T-helper 17 cell (primary cell): ENCODE measurements at places on chromosomes 3 and 15.

DNA sequence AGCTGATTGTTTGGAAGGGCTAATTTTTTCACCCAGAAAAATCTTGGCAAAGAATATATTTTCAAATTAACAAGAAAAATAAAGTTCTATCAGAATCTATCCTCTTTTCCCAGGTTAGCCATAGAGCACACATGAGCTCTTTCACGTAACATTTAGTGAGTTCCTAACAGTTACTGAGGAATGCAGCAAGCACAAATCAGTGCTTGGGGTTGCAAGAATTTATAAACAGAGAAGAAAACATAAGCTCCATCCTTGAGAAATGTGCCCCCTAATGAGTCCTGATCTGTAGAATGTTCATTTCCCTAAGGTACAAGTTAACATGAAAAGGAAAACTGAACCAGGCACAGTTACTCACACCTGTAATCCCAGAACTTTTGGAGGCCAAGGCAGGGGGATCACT, 13.9 kb downstream of the EOGT start:
- no peak for DNase-seq

DNA sequence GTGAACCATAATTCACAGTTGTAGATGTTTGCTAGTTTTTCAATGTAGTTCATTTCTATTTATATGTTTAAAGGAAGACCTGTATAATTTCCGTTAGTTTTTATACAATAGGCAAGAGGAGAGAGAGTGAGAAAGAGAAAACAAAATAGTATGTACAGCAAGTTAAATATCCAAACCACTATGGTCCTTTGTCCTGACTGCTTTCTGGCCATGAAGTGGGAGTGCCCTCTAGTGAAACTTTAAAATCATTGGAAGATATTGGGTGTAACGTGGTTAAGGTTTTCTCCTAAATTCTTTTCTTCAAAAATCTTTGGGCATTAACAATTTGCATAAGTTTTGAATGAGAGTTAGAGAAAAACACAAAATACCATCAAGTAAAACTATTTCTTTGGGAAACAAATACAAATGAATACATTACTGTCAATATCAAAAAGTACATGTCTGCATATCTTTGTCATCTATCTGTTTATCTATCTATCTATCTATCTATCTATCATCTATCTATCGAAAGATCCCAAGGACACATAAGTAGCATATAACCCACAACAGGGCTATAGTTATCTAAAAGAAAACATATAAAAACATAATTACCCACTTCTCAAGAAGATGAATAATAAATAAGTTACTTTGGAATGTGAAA, 534.6 kb upstream of the ATP11B start:
- no peak for DNase-seq

- no peak for DNase-seq
These were observed 5.5 kb downstream of the CD47 start for GRCh38 chr3:108085370-108085769.

GRCh38 chr3:169750665-169751064, 14.2 kb downstream of the TERC start:
- no peak for DNase-seq

GRCh38 chr3:58055314-58055713, 47.1 kb downstream of the FLNB start:
- no peak for DNase-seq

- no peak for DNase-seq
These were observed 835.0 kb downstream of the TBL1XR1 start for GRCh38 chr3:176362191-176362731.

DNA sequence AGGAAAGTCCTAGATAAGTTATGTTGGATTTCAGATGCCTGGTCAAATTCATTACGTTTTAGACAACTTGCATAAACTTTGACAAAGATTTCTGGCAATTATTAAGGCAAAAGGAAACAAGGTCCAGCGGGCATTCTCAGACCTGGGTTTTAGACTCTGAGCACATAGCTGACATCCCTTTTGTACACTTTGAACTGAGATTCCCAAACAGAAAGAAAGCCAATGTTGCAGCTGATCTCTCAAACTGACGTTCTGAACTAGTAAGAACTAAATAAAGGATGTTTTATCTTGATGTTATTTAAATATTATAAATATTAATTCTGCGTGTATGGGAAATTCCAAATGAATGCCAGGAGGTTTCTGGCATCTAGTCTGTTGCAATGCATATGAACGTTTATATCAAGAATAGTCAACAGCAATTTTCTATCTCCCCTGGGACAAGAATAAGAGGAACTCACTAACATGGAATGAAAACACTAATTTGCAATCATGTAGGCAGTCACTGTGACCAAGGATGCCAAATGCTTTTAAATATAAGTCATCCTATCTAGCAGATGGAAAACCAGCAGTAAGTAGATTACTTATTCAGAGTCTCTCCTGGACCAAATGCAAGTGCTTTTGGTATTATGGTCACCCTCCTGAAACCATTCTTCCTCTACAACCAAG, 202.1 kb downstream of the GREM1 start:
- DNase-seq = no peak

GRCh38 chr3:118772547-118773011, 262.1 kb downstream of the IGSF11 start:
- DNase-seq = no peak

DNA sequence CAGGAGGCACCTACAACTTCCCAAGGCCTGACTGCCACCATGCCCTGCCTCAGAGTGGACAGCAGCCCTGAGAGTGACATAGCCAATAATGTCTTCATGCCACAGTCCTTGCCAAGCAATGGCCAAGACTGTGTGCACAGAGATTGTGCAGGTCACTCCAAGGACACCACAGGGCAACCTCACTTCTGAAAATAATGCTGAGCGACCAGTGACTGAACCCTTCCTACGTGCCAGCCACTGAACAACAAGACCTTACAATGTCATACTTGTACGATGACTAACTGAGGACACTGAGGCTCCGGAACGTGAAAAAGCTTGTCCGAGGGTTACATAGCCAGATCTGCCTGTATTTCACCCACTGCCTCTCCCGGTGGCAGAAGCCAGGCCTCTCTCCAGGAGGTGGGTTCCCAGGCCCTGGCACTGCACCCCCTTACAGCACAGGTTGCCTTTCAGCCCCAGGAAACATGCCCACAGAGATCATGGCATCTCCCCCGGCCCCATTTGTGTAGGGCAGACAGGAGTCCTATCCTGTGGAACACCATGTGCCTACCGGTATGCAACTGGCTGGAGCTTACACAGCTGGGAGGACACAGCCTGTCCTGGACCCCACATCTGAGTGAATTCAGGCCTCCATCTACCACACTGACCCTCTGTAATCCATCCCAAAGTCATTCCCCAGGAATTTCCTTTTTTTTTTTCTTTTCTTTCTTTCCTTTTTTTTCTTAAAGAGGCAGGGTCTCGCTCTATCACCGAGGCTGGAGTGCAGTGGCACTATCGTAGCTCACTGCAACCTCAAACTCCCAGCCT, 72.3 kb downstream of the SLC12A8 start:
- no peak for DNase-seq

- no peak for DNase-seq
These were observed 8.1 kb downstream of the FAM131A start for GRCh38 chr3:184345317-184346144.

GRCh38 chr3:21587894-21588293, 163.1 kb downstream of the ZNF385D start:
- DNase-seq = no peak

DNA sequence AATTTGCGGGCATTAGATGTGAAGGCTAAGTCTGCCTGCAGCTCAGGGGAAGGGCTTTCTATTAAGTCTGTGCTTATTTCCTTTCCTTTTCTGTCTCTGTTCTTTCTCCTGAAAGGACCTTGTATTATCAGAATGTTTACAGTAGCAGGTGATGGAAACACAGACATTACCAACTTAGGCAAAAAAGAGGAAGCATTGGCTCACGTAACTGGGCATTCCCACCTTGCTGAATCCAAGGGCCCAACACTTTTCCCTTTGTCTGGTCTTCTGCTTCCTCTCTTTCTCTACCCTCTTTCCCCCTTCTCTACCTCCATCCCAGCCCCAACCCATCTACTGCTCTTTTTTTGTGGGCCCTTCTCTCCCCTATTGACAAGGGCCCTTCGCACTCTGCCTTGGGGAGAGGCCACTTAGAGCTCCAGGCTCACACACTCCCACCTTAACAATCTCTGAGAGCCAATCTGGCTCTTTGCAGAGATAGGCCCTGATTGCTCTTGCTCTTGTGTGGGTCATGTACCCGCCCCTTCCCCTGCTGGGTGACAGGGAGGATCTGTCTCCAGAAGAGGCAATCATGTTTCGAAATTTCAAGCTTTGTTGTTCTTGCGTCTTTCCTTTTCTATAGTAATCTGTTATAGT, 35.0 kb downstream of the ACAA1 start:
- DNase-seq = no peak

DNA sequence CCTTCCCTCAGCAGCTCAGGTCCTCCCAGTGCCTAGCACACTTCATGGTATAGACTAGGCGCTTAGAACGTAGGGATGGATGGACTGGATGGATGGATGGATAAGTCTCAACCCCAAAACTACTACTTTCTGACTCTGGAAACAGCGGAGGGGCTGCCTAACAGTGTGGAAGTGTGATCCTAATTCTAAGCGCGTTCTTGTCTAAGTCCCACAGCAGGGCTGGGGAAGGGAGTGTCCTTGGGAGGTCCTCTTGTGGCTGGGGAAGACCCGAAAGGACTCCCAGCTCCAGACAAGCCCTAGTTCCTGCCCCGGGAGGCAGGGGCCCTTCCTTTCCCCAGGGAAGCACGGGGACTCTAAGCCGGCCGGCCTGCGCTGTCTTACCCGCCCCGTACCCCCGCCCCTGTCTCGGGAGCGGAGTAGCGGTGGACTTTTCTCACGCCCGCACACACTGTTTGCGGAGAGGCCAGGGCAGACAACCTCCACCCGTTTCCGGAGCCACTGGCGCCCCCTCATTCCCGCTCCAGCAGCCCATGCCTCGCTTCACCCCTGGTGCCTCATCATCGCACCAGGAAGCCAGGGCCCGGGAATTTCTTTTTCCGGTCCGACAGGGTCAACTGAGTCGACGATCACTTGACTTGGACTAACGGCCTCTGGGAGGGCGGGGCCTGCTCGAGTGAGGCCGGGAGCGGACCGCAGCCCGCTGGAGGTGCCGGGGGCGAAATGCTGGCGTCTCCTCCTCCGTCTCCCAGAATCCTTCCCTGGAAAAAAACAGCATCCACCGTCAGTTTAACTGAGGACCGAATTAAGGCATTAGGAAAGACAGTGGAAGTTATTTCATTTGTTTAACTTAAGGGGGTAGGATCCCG, 133.3 kb downstream of the TBC1D2B start:
- DNase-seq = peak; percentile 16

DNA sequence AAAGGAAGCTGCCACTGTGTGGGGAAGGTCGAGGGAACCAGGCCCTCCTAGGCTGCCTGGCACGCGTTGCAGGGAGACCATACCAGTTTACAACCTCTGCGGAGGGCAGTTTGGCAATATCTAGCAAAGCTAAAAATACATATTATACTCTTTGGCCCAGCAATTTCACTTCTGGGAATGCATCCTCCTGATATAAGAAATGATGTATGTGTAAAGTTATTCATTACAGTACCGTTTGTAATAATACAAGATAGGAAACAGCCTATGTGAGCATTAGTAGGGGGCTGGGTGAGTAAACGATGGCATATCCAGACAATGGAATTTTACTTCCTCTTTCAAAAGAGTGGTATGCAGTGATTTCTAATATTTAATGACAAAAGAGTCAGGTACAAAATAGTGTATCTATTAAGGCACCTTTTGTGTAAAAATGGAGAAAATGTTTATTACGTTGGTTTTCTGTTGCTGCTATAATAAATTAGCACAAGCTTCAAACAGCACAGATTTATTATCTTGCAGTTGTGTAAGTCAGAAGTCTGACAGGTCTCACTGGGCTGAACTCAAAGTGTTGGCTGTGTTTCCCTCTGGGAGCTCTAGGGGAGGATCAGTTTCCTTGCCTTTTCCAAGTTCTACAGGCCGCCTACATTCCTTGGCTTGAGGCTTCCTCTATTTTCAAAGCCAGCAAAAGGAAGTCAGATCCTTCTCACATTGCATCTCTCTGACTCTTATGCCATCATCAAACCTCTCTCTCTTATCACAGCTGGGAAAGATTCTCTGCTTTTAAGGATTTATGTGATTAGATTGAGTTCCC, 9.0 kb downstream of the APOD start:
- no peak for DNase-seq

GRCh38 chr3:45665101-45665572, 24.1 kb upstream of the SACM1L start:
- DNase-seq = peak; percentile 43

GRCh38 chr15:66981771-66982170, 83.6 kb upstream of the SMAD3 start:
- no peak for DNase-seq

GRCh38 chr15:49135911-49136310, 19.5 kb downstream of the COPS2 start:
- DNase-seq = no peak

DNA sequence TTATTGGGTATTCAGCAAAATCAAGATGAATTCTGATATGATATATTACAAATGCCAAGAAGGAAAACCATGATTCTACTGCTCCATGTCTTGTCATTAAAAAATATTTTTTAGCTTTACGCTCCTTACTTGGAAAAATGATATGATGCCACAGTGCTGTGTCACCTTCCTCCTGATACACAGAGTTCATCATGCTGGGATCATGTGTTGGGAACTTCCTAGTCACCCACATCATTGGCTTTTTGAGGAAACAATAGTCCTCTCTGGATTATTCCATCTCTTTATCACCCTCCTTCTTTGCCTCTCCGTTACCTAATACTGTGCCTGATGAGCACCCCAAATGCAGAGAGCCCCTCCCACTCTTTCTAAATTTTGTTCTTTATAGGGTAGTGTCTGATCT, 94.3 kb upstream of the PFN2 start:
- no peak for DNase-seq

DNA sequence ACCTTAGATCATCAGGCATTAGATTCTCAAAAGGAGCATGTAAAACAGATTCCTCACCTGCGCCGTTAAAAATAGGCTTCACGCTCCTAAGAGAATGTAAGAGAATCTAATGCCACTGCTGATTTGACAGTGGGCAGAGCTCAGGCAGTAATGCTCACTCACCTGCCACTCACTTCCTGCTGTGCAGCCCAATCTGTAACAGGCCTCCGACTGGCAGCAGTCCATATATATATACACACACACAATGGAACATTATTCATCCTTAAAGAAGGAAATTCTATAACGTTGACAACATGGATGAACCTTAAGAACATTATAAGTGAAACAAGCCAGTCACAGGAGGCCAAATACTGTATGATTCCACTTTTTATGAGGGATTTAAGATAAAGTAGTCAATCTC, 24.5 kb downstream of the ZNF148 start:
- DNase-seq = no peak

DNA sequence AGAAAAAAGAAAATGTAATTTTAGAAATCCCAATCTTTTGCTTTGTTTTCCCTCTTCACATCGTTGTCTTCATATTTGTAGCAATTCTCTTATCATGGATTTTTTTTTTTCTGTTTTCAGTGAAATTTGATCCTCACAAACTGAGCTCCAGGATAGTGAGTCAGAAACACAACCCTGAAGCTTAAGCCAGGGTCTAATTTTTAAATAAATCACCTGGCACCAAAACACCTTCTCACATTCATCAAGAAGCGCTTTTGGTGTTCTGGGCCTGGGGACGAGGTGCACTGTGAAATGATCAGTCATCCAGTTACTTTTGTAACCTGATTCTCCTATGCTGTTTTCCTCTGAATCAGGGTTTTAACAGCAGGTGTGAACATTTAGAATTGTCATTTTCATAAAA, 87.7 kb downstream of the REC114 start:
- DNase-seq = no peak
